ENCODE measurements at places on chromosomes 11 and 22.
A peak's percentile ranks its signal among the peaks of the same experiment; 100 is the strongest.

- DNase-seq = no peak
Observed at GRCh38 chr22:49629586-49630447, 197.9 kb downstream of the BRD1 start.

DNA sequence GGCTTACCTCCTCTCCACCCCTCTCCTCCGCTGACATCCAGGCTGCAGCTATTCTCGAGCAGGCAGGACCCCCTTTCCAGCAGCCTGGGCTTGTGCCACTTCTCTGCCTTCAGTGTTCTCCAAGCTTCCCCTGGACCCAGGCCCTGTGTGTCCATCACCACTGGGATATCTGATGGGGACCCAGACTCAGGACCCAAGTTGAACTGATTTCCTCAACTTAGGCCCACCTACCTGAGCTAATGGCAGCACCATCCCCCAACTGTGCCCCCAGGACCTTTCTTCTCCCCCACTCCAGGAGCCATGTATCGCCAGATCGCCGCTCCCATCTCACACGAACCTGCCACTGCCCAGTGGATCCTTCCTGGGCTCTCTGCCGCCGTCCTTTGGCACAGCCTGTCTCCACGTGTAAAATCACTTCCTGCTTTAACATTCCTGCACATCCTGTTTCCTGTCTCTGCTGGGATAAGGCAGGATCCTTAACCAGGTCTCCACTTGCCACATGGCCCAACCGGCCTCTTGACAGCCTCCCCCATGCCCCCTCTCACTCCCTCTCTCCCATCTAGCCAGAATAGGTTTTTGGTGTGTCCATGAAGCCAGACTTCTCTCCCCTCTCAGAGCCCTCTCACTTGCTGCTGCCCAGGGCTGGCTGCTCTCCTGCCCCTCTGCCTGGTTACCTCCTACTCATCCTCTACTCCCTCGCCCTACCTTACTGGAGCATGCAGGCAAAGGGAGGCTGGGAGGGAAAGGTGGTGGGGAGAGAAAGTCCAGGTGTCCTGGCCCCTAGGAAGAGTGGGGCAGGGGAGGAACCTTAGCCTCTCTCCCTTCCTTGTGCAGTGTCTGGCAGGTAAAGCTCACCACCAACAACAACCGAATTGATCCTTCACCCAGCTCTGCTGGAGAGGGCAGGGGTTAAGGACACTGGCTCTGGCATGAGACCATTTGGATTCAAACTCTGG is 9.4 kb downstream of the SPATA19 start:
- DNase-seq = no peak

- no peak for DNase-seq
Observed at GRCh38 chr11:111697933-111698371, 68.2 kb downstream of the PPP2R1B start.

- no peak for DNase-seq
Observed at GRCh38 chr22:17343766-17344165, 25.5 kb upstream of the CECR2 start.

DNA sequence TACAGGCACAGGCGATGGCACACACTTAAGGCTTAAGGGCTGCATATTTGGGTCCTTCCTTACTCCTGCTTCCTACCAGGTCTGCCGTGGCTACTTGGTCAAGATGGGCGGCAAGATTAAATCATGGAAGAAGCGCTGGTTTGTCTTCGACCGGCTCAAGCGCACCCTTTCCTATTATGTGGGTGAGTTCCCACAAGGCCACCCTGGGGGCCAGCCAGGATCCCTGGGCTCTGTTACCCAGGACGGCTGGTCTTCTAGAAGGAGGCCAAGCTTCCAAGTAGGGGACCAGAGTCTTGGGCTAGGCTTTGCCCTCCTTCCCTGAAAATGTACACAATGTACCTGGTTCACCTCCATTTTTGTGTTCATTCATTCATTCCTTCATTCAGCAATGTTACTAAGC is 29.1 kb downstream of the TREH start:
- no peak for DNase-seq

- no peak for DNase-seq
Observed at GRCh38 chr22:46673662-46674236, 53.6 kb downstream of the GRAMD4 start.

DNA sequence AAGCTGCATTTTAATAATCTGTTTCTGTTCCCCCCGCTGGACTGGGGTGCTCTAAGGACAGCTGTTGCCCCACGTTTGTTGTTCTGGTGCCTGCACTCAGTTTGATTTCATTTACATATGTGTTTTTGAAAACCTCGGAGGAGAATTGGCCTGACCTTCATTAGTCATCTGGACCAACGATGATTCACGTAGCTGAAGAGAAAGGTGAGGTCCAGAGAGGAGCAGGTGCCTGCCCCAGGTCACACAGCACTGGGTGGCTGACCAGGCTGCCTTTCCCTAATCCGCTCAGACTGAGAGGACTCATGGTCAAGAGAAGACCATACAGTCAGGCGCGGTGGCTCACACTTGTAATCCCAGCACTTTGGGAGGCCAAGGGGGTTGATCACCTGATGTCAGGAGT is 3.8 kb downstream of the CSDC2 start:
- no peak for DNase-seq

- DNase-seq = no peak
Observed at GRCh38 chr11:20596205-20597153, 2.9 kb upstream of the SLC6A5 start.

- DNase-seq = no peak
Observed at GRCh38 chr11:69158301-69159149, 2.8 kb downstream of the SMIM38 start.

- no peak for DNase-seq
Observed at GRCh38 chr22:20031732-20032406, 11.0 kb downstream of the TANGO2 start.

- DNase-seq = no peak
Observed at GRCh38 chr22:19789406-19789805, 28.8 kb downstream of the TBX1 start.

DNA sequence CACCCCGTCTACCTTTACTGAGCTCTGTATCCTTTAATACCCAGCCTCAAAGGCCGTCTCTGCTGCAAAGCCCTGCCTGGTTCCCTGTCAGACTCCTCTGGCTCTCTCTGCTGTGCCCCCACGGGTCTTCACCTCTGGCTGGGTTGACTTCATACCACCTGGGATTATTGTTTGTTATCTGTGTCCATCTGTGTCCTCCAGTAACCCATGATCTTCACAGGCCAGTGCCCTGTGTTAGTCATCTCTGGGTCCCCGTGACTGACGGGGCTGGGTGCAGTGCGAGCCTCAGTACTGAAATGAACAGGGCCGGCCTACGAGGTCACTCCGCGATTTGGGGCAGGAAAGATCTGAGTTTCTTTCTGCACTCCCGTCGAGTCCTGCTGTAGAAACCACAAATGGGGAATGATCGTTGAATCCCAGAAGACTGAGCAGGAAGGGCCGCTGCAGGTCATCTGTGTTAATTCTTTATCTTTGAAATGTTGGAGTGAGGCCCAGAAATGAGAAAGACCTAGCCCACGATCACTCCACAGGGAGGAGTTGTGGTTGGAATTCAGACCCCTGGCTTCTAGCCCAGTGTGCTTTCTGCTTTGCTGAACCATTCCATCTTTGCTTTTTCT is 12.3 kb upstream of the TUB start:
- peak; percentile 72 for DNase-seq

DNA sequence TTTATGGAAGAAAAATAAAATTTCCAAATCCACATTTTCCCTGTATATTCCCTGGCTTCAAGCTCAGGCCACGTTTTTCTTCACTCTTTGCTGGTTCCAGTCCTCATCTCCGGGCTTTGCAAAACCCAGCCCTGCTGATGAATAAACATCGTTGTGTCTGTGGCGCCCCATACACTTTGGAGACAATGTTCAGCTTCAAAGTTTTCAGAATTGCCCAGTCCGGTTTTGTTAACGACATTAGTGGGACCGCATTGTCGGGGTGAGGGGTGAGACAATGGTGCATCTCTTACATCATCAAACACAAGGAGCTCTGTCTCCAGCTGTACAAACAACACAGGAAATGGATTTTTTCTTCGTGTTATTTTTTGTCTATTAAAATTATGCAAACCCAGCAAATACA is 53.4 kb upstream of the HTATIP2 start:
- no peak for DNase-seq

GRCh38 chr11:130779943-130780342 is 136.3 kb downstream of the SNX19 start:
- DNase-seq = no peak

- DNase-seq = no peak
Observed at GRCh38 chr11:12229450-12230229, 119.2 kb downstream of the MICAL2 start.

DNA sequence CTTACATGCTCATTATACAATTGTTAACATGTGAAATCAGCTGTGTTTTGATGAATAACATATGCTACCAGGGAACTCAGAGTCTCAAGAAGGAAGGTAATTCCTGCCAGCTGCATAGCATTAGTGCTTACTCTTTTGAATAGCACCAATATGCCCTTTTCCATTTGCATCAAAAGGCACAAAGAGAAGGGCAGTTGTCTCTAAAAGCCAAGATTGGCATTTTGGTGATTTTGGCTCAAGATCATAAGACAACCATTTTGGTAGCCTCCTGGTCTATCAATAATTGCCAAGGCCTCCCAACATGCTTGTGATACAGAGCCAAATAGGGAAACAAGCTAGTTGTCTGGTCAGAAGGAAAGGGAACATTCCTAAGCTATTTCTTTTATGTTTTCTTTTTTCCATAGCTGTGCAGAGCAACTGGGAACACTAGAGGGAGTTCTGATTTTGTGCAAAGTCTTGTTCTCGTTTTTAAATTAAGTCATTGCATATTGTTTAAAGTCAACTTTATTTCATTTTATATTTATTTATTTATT is 416.7 kb upstream of the CHORDC1 start:
- DNase-seq = no peak

GRCh38 chr11:86246293-86246675 is 1.7 kb downstream of the EED start:
- DNase-seq = no peak

- no peak for DNase-seq
Observed at GRCh38 chr11:134597452-134597851, 185.4 kb upstream of the B3GAT1 start.

DNA sequence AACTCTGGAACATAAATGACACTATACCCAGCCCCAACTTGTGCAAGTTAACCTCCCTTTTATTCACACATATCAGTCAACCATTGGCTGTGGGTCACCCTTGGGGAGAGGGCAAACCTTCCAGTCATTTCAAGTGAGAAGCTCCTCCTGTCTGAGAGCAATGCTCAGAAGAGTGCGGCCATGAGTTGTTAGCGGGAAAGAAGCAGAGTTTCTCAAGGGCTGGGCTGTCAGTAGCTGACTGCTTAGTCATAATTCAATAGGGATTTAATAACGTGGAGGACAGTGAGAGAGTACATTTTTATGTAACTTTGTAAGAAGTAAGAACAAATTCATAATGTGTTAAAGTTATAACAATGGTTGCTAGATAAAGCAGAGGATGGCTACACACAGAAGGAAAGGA is 5.1 kb downstream of the PATE2 start:
- DNase-seq = no peak

DNA sequence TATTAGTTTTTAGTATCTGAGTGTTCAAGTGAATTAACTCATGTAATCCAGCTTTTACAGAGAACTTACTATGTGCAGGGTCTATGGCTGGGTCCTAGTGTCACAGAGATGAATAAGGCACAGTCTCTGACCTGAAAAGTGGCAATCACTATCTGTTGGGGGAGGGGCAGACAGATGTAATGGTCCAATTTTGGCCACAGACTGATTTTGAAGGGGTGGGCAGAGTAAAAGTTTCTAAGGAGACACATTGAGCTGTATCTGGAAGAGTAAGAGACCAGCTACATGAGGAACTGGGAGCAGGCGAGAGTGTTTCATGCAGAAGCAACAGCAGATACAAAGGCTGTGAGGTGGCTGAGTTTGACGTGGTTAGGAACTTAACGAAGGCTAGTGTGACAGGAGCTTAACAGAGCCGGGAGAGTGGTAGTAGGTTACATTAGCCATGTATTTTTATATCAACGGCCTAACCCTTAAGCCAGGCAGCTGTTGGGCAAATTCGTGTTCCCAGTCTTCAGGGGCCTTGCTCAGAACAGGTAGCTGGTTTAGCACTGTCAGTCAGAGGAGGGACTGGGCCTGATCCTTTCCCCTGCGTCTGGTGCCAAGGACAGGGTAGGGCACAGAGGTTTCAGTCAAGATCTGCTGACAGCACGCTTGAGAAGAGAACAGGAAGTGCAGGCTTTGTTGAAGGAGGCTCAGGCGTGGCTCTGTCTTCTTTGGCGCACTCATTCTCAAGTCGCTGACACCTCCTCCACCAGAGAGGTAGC is 1.4 kb upstream of the STIM1 start:
- DNase-seq = no peak

DNA sequence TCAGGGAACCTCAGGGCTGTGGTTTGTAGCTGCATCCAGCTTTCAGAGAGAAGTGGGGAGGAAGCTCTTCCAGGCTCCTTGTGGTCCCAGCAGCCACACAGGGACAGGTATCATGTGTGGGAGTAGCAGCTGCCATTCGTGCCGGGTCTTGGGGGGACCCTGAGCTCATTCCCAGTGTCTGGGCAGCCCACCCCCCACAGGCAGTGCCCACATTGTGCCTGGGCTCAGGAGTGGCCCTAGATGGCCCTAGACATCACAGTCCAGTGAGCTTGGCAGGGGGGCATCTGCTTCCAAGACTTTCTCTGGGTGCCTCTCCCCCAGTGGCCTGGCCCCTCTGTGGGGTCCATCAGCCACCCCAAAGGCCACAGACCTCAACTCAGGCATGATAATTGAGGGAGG is 619.7 kb downstream of the BRD1 start:
- no peak for DNase-seq

- no peak for DNase-seq
Observed at GRCh38 chr11:66081505-66081904, 11.4 kb downstream of the PACS1 start.

- DNase-seq = no peak
Observed at GRCh38 chr11:77309401-77310085, 8.1 kb upstream of the GDPD4 start.

- DNase-seq = no peak
Observed at GRCh38 chr11:11524436-11525061, 97.3 kb downstream of the GALNT18 start.

DNA sequence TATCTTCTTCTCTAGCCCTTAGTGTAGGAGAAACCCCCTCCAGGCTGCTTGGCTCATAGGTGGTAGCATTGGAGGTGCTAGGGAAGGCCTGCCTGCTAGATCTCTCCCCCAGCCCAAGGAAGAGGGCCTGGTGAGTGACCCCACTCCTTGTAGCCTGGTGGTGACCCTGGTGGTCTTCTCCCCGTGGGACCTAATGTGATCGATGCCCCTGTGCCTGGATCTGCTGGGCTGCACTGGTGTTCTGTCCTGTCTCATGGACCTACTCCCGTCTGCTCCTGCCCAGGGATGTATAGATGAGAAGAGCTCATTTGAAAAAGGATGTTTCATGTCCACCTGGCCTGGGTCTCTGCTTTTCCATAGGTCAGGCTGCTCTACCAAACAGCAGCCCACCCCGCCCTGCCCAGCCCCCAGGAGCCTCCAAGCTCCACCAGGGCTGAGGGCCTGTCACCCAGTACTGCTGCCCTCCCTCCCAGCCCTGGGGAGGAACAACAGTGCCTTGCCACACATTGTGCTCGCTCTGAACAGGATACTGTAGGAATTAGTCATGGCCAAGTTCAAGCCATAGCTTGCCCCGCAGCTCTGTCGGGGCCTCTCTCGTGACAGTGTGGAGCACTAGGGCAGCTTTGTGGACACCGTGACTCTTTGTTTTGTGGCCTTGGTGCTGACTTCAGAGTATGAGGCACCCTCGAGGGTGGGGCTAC is 19.7 kb downstream of the SLC37A2 start:
- peak; percentile 56 for DNase-seq

All from HTR-8/SVneo (cell line).